Brain microvascular endothelial cell (primary cell): ENCODE measurements at places on chromosomes 11 and 22.

- no peak for DNase-seq
Measured at GRCh38 chr11:108224366-108224765, 1.5 kb downstream of the ATM start.

- DNase-seq: no peak
Measured at GRCh38 chr11:4560467-4560866, 15.5 kb downstream of the OR52M1 start.

GRCh38 chr11:45051621-45052020 is 94.8 kb upstream of the PRDM11 start:
- DNase-seq: no peak

- no peak for DNase-seq
Measured at GRCh38 chr11:86246293-86246675, 1.7 kb downstream of the EED start.

GRCh38 chr22:49446145-49446758 is 381.4 kb downstream of the BRD1 start:
- DNase-seq: no peak

GRCh38 chr22:50032109-50032871 is 19.7 kb upstream of the IL17REL start:
- DNase-seq: no peak

DNA sequence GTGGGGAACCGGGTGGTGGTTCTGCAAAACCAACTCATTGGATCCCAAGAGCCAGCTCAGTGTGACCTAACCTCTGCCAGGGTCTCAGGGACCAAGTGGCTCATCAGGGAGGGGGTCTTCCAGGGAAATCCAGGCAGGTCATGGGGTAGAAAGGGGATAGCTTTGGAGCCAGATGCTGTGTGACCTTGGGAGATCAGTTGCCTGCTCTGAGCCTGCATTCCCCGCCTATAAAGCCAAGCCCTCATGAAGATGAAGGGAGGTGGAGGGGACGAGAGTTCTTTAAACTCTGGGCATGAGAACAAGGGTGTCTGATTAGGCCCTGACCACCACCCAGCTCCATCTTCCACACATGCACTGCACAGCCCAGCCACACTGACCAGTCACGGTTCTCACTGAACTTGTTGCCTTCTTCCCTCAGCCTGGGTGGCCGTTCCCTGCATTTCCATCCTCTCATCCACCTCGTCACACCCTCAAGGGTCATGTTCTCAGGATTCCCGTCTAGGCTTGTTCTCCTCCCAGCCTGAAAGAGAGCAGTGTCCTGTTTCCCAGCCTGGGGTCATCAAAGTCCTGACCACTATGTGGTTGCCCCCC is 475.5 kb downstream of the TBC1D22A start:
- no peak for DNase-seq

DNA sequence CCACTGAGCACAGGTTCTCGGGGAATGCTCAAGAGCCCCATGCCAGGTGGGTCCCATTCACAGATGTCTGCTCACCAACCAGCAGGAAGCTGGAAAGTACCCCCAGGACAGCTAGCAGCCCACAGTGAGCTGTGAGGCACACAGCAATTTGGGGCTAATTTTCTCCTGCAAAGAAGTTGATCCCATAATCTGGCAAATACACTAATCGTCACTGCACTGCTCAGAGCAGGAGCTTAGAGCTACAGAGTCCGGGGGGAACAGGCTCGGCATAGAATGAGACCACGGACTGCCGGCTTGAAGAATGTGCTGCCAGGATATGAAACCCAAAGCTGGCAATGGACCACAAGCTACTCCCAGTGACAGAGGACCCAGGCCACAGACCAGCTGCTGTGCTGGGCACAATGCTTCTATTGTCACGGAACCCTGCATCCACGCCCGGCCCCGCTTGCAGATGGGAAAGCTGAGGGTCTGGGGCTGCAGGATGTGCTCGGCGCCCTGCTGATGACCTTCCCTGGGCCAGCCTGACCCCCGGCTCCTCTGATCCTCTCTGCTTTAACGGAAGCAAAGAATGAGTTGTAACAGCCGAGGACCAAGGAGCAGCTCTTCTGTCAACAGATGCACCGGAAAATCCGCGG is 239.7 kb downstream of the CTTN start:
- DNase-seq: no peak

DNA sequence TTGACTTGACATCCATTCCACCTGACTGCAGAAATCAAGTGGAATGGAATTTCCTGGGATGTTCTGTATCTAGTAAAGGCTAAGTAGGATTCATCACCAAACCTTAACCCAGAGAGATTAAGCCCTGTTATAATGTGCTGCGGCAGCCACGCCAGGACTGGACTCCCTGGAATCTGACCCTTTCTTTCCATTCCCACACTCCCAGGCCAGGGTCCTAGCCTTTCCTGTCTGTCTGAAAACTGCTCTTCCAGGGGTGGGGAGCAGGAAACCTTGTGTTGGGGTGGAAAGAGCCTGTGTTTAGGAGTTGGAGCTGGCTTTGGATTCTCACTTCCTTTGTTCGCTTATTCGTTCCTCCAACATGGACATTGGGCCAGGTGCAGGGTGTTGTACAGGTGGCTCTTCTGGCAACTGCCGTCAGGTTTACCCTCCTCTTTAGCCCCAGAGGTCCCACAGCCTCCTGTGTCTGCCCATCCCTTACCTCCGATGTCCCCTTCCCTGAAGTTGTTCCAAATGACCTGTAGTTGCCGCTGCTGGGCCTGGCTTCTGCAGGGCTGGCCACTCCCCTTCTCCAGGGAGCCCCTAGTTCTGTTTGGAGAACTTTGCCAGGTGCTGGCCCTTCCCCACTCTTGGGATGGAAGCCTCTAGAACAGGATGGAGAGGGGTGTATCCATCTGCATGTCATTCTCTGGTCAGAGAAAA is 20.5 kb upstream of the PARVB start:
- no peak for DNase-seq

GRCh38 chr11:69114811-69115523 is 40.8 kb upstream of the SMIM38 start:
- DNase-seq: no peak

GRCh38 chr22:25690798-25691197 is 51.2 kb upstream of the MYO18B start:
- no peak for DNase-seq

DNA sequence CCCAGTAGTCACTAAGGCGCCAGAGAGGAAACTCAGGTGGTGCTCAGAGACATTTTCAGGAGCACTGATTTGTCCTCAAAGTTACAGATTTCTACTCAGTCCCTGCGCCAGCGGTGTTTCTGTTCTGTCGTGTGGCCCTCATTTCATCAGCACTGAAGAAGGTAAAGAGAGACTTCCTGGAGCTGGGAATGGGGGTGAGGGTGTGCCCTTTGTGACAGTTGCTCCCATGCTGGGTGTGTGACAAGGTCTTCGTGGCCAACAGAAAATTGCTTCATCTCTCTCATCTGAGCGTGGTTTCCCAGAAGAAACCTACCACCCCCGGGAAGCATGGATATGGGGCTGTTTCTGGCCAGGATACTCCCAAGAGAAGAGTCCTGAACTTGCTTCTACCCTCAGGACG is 2.0 kb upstream of the PPARA start:
- no peak for DNase-seq

DNA sequence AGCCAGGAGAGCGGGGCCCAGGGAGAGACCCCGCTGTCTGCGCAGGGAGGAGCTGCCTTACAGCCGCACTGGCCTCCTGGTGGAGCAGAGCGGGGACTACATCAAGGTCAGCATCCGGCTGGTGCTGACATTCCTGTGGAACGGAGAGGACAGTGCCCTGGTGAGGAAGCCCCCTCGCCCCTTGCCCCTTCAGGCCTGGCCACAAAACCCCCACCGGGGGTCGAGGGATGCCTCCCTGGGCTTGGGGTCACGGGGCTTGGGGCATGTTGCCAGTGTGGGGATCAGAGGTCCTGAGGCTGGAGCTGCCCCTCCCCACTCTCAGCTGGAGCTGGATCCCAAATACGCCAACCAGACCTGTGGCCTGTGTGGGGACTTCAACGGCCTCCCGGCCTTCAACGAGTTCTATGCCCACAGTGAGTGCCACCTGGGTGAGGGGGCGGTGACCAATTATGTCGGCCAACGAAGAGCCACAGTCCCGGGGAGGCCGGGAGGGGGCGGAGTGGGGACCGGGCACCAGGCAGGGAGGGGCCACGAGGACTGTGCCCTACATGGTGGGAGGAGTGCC is 4.2 kb downstream of the MUC5B start:
- DNase-seq: no peak

- DNase-seq: no peak
Measured at GRCh38 chr11:9691865-9692264, 28.0 kb downstream of the SWAP70 start.

GRCh38 chr22:23259916-23260644 is 79.8 kb downstream of the BCR start:
- no peak for DNase-seq

DNA sequence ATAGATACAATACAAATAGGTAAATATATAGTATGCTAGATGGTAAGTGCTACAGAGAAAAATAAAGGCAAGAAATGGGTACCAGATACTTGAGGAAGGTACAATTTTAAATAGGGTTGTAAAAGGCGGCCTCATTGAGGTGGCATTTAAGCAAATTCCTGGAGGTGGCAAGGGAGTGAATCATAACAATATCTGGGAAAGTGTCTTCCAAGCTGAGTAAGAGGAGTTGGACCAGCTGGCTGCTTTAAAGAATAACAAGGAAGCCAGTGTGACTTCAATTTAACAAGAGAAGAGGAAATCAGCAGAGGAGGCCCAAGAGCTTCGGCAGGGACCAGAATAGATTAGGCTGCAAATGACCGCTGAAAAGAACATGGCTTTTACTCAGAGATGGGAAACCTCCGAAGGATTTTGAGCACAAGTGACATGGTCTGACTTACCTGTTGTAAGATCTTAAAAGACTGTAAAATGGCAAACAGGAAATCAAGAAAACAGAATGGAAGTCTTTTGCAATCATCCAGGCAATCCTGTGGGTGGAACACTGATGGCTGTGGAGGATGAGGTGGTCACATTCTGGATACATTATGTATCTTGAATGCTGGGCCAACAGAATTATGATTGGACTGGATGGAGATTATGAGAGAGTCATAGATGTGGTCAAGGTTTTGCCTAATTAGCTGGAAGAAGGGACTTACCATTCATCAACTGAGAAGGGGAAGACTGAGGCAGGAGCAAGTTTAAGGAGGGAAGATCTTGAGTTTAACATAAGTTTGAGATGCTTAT is 77.2 kb downstream of the RDX start:
- DNase-seq: no peak

DNA sequence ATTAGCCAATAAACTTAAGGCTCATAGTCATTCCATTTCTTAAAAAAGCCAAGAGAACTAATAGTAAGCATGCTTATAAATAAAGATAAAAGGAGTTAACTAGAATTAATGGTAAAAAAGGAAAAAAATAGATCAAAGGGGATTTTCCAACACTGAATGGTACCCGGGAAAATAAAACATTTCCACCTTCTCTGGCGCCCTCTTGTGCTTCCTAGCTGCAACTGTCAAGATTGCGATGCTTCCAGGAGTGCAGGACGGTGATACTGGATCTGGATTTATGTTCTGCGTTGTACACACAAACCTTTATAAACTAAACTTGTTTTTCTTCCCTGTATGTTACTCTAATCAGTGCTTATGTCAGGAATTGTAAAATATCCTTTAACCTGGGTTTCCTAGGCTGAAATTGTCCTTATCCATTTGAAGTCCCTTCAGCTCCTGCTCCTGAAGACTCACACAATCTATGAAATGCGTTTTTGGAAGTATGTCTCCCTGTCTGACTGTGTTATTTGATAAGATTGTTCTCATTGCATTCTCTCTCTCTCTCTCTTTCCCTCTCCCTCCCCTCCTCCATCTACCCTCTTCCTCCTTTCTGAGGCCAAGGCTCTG is 9.6 kb upstream of the HTATIP2 start:
- peak; percentile 31 for DNase-seq

DNA sequence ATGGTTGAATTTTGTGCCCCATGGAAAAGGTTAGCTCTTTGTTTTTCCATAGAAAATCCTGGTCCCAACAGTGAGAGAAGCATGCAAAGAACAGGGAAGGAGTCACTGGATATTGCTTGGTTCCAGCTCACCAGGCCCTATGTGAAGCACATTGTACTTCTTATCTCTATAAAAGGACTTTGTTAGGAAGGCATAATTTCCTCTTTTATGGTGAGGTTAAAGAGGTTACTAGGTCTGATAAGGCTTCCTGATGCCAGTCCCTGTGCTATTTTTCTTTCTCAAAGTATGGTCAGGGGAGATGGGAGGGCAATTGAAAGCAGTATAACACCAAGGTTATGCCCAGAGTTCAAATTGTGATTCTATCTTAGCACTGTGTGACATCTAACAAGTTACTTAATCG is 162.6 kb downstream of the KIF18A start:
- no peak for DNase-seq

DNA sequence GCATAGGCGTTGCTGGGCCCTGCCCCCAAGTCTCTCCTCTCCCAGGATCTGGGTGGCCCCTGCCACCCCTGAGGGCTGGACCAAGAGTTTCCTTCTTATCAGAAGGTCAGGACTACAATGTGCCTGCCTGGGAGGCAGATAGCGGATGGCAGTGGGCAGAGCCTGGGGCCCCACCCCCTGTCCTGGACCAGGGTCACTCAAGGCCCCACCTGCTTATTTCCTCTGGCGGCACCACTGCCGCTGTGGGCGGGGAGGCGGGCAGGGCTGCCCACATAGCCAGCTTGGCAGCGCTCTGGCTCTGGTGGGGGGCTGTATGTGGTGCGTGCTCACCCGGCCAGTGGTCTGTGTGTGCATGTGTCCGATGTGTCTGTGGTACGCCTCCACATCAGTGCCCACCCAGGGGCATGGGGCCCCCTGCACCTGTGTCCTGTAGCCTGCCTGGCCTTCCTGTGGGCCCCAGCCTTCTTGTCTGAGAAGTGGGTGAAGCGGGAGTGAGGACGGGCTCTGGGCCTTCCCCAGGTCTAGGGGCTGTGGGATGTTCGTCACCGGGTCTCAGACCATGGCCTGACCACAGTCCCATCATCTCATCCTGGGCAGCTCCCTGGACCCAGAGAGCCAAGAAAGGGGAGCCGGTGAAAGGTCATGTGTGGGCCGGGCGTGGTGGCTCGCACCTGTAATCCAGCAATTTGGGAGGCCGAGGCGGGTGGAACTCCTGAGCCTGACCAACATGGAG is 3.0 kb downstream of the GAS2L1 start:
- no peak for DNase-seq

- DNase-seq: peak; percentile 25
Measured at GRCh38 chr11:100151944-100152343, 535.1 kb upstream of the ARHGAP42 start.

DNA sequence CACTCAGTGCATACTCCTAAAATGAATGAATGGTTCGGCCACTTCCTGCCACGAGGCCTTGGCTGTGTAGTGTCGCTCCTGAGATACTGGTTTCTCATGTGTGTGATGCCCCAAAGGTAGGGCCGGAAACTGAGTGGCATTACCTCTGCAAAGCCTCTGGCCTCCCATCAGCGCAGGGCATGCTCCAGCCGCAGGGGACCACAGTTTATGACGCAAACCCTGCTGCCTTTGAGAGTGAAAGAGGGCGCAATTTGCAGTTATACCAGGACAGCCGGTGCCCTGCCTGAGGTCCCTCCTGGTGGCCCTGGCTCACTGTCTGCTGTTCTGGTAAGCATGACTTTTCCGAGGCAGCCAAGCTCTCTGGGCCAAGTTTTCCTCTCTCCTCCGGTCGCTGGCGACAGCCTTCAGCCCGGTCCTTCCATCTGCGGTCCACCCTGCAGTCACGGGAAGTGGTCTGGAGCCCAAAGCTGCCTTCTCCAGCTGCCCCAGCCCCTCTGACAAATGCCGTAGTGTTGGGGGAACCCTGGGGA is 2.4 kb upstream of the FGF3 start:
- DNase-seq: no peak
